Activated T-cell treated with anti-CD3 and anti-CD28 coated beads, Interleukin-2, amount 50 U/mL, for 48 hours (primary cell): ENCODE measurements at places on chromosomes 13 and 19.
A peak's percentile ranks its signal among the peaks of the same experiment; 100 is the strongest.

DNA sequence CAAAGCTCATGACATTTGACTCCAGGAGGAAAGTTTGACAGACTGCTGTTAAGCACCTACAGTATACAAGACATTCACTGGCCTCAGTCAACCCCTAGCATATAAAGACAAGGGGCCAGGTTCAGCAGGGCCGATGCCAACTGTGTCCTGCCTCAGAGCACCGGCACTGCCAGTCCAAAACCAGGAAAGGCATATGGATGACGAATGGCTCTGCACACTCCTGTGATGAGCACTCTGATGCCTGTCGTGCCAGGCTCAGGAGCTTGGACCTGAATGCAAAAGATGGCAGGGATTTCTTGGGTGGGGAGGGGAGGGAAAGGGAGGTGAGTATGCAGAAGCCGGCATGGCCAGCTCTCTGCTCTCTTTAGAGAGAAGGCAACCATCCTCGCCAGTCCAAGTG lies 38.9 kb downstream of the COL4A1 start:
- DNase-seq: no peak

DNA sequence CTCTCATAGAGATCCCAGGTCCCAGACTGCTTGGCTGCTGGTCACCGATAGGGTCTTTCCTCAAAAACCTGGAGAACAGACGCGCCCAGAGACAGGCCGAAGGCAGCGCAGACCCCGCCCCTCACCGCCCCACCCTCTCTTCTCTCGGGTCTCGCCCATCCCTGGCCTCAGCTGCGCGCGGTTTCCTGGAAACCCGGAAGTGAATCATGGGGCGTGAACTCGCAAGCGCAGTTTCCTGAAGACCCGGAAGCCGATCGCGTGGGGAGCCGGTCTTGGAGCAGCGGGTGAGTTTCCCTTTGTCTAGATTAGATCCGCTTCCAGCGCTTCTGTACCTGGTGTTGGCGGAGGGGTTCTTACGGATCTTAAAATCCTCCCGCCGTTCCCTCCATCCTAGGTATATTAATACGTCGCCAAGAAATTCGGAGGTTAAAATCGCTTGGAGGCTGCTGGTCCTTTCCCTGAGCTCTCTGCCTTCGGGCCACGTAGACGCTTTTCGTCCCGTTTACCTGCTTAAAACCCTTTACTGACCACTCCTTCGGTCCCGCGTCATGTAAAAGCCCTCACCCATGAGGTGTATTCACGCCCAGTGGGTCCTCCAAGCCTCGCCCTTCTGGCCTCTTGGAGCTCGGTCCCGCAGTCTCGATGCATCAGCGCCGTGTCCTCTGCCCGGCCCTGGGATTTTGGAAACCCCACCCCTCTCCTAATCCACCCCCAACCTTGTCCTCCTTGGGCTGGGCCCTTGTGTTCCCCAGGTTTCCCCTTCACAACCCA lies at the start of gene ZNF578:
Gene ZNF578 (plus strand): TSS at position 230 of the 771 bp plus-strand sequence. CDS start 48,293 bp downstream, outside the sequence.
- peak; percentile 76 for DNase-seq

GRCh38 chr19:12229990-12230389 lies 64.7 kb downstream of the ZNF44 start:
- no peak for DNase-seq

GRCh38 chr13:33740134-33740538 lies 77.8 kb upstream of the RFC3 start:
- no peak for DNase-seq

GRCh38 chr19:41735071-41735600 lies 20.2 kb upstream of the CEACAM6 start:
- DNase-seq: no peak

DNA sequence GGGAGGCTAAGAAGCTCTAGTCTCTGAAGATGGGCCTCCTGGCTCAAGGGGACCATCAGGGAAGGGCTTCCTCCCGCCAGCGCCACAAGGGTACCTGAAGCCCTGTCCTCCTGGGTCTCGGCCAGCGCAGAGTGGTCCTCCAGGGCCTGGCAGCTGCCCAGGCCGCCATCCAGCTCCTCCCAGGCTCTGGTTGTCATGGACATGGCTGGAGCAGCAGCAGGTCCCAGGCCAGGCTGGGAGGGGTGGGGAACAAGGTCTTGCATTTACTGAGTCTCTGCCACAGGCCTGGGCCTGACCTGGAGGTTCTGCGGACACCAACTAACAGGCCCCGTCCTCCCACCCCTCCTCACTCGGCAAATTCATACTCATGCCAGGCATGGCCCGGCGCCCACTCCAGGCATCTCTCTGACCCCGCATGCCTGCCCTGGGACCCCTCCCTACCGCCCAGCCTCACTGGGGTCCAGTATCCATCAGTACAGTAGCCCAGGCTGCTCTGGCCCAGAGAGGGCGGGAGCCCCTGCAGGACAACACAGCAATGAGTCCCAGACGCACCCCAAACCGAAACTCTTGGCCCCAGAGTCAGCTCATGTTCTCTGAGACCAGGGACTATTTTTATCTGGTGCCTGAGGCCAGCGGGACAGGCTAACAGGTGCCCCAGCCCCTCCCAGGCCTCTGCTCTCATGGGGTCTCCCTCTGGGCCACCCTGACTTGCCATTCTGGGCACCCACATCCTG lies 938 bp downstream of the JSRP1 start:
- no peak for DNase-seq

- DNase-seq: no peak
Observed at GRCh38 chr13:76948149-76948548, at the start of gene ACOD1. Gene ACOD1 (plus strand): TSS chr13:76948511. CDS start chr13:76948559, 48 bp downstream.

DNA sequence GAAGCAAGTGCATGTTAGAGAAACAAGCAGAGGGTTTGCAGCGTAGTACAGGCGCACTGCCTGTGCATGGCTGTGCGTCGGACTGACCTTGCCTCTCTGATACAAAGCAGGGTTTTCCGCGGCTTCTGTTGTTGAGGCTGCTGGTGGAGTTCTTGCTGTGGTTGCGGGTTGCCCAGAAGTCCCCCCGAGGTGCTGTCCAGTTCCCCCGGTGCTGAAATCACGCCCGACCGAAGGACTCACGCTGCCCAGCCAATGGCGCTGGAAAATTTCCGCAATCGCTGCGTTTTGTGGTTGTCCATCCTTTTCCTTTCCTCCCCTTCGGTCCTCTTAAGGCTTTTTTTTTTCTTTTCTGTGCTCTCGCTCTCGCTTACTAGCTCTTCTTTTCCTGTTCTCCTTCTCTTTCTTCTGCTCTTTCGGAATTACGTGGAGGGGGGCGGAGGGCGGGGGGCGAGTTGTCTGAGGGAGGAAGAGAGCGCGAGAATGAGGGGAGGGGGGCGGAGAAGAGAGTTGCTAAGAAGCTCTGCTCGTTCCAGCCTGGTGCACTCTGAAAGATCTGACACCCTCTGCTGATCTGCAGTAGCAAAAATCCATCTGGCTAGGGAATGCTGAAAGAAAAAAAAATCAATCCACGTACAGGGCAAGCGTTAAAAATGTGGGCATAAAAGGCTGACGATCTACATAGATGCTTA lies at the start of gene SLITRK1:
Gene SLITRK1 (minus strand): TSS at position 558 of the 689 bp plus-strand sequence. CDS start 967 bp downstream, outside the sequence.
- peak; percentile 33 for DNase-seq

GRCh38 chr13:98977568-98978265 lies at the start of gene DOCK9:
Gene DOCK9 (minus strand): TSS chr13:98978064. CDS start chr13:98977909, 155 bp downstream.
- DNase-seq: no peak

GRCh38 chr19:2016041-2016807 lies 710 bp upstream of the BTBD2 start:
- DNase-seq: peak; percentile 68

DNA sequence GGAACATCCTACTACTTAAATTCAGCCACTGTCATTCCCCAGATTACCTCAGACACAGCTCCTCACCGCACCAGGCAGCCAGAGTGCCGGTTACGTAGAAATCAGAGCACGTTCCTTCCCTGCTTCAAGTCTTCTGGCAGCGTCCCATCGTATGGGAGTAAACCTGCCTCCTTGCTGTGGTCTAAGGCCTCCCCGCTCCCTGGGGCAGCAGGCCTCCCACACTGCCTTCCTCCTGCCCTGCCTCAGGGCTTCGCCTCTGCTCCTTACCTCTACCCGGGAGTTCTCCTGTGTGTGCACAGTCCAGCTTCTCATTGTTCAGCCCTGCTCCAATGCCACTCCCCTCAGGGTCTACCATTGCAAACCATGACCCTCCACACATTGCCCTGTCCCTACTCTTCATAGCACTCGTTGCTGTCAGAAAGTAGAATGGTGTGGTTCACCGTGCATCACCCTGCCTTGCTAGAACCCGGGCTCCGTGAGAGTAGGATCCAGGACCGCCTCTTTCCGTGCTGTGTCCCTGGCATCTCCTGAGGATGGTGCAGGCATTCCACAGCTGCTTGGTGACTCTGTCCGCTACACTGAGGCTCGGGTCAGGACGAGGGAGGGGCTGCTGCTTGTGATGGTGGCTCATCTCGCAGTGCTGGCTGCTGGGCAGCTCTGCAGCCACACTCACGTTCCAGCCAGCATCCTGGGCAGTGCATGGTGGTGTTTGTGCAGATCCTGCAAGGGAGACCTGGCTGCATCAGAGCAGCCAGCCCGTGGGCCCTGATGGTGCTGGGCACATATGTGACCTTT lies 6.9 kb downstream of the POP4 start:
- DNase-seq: no peak

GRCh38 chr19:2627855-2628254 lies 74.6 kb downstream of the GNG7 start:
- no peak for DNase-seq

DNA sequence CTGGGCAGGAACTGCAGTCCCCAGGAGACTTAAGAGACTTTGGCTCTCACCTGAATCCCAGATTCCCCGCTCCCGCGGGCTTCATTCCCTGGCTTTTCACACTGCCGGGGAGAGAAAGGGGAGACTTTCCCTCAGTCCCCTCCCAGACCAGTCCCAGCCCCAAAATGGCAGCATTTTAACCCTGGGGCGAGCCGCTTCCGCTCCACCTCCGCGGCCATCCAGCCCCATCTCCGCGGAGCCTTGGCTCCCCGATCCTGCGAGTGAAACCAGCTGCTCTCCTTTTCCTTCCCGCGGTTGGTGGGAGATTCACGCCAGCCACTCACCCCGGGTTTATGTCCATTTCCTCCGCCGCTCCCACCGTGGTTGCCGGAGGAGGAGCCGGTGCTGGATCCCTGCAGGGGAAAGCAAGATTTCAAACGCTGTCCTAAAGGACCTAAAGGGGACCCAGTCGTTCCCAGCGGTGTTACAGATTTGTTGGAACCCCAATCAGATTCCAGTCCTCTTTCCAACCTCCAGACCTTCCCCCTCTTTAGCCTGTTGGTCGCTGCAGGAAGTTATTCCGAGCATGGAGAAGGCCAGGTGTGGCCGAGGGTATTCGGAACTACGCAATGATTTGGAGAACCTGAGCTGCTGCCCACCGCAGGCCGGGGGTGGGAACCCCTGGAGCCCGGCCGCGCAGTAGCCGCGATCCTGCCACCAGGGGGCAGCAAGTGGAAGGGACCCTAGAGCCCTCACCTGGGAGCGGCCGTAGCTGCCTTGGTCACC lies 3.4 kb downstream of the DMKN start:
- DNase-seq: peak; percentile 85

- DNase-seq: no peak
Observed at GRCh38 chr13:70183041-70183440, 74.8 kb upstream of the KLHL1 start.

DNA sequence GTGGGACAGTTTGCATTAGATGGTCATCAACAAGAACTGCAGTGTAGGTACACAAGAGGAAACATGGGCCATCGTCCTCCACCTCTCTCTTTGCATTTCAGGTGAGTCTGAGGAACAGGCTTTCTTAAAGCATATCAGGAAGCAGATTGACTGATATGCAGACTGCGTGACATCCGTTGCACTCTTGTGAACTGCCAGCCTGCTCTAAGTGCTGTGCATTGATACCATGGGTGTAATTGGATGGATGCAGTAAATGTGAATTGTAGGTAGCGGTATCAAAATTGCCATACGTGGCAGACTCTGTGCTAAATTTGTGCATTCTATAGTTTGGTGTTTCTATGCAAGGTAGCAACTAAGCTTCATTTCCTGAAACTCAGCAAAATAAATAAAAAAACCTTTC lies 1008.3 kb downstream of the EFNB2 start:
- DNase-seq: no peak

DNA sequence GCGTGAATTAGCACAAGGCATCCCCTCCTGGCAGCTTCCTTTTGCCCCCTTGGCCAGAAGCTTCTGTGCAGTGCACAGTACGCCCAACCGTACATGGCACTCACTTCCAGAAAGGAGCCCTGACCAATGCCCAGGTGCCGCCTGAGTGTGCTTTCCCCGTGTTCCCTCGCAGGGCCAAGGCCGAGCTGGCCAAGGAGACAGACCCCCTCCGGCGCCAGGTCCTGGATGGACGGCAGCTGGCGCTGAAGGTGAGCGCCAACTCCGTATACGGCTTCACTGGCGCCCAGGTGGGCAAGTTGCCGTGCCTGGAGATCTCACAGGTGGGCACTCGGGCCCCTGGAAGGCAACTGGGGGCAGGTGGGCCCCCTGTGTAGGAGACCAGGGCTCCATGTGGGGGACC lies 9.4 kb upstream of the SPIB start:
- no peak for DNase-seq

DNA sequence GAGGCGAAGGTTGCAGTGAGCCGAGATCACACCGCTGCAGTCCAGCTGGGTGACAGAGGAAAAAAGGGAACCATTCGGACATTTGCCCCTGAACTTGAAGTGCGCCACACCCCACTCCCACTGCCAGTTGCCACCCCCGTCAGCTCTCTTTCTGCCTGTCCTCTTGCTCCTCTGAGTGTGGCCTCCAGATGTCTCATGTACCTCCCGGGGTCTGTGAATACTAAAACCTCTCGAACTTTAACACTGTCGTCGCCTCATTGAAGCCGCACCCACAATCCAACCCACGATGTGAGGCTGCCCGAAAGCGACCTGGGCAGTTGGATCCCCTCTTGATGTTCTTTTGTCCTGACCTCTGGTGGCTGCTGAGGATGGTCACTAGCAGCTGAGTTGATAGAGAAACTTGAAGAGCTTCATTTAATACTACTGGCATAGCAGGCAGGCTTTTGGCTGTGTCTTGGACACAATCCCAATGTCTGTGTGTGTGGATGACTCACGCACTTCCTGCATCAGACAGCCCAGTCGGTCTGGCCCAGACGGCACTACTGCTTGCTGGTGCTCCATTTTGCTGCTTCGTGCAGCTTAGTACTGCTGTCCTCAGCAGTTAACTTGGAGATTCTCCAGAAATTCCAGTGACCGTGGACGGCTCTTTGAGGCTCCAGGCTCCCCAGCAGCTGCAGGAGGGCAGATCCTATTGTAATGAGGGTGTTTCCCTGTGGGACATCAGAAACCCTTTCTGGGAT lies 4.2 kb downstream of the FPR3 start:
- no peak for DNase-seq

GRCh38 chr19:3801412-3802096 lies 15.4 kb upstream of the MATK start:
- peak; percentile 75 for DNase-seq

DNA sequence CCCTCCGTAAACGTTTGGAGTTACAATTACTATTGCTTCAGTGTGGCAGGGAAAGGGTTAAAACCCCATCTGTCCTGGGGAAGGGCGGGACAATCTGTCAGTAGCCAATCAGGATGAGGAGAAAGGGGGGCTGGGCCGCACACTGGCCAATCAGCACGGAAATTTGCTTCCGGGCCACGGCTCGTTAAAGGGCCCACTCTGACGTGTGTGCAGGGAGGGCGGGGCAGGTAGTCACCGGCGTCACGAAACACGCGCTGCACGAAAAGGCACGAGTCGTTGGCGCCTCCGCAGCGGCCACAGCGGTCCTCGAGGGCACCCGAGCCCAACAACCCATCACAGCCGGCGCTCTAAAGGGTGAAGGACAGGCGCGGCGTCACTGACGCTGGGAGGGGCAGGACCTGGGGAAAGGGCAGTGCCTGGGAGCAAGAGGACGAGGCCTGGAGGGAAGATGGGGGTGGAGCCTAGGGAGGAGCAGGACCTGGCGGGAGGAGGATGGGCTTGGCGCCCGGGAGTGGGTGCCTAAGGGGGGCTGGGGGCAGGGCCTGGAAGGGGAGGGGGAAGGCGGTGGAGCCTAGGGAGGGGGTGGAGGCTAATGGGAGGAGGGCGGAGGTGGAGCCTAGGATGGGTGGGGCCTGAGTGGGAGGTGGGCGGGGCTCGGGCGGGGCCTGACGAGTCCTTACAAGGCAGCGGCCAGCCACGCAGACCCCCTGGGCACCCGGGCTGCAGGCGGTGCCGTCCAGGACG lies 4.9 kb downstream of the ADAMTSL5 start:
- peak; percentile 93 for DNase-seq
